Neural progenitor cell (in vitro differentiated cells): ENCODE measurements at places on chromosomes 5 and 9.
A peak's percentile ranks its signal among the peaks of the same experiment; 100 is the strongest.

GRCh38 chr5:124957063-124957462 lies 210.6 kb upstream of the ZNF608 start:
- no peaks in the 10 kb centered on the region for H3K4me1 ChIP-seq
- no peak for DNase-seq
- no peaks in the 10 kb centered on the region for H3K36me3 ChIP-seq

DNA sequence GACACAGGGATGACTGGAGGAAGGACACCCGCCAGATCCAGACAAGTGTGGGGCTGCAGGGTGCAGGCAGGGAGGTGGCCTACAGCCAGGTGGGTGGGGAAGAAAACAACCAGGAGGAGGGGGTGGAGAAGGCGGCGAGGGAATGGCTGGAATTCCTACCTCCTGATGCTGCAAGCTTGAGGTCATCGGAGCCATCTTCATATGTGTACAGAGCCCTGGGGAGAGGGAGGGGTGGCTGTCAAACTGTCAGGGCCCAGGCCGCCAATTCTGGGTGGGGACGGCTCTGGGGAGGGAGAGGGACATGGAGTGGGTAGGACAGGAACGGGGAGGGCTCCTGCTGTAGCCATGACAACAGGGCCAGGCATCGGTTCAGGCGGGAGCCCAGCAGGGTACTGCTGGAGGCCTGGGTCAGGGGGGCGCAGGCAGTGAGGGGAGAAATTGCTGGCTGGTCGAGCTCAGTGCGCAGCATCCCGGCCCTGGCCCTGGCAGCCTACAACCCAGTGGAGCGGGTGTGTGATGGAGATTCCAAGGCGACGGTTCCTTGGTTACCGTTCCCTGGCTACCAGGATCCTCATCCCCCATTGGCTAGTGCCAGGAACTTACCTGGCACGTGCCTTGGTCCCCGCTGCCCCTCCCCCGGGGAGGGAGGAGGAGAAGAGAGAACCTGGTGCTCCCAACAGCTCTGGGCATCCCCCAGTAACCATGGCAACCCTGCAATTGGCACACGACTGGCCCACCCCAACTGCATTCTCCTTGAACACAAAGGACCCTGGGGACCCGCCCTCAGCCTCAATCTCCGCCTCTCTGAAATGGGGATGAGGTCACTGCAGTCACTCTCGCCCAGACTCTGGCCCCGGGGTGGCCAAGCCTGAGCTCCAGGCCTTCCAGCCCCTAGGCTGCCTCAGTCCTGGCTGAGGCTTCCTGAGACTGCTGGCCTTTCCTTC lies 4.5 kb downstream of the DBN1 start:
- peak overlapping the region; percentile 70 for H3K27ac ChIP-seq
- no peaks in the 10 kb centered on the region for H3K27me3 ChIP-seq
- peaks cover 34% of the 10 kb centered on the region for H3K4me1 ChIP-seq
- peaks cover 11% of the 10 kb centered on the region for H3K36me3 ChIP-seq
- H3K4me3 ChIP-seq, result no peak overlapping the region
- peak; percentile 65 for DNase-seq

DNA sequence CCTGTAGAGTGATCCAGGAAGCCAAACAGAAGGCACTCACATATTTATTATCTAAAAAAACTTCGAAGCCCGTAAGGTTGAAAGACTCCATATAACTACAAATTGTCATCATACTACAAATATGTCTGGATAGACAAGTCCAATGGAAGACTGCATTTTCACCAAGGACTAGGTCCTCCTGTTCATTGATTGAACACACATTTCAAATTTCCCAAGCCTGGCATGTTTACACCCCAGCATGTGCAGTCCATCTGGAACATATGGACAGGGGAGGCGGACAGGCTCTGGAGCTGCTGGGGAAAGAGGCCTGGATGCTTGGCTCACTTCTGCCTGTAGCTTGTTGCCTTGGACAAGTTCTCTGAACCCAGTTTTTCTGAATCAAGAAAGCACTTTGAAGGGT lies 378.7 kb downstream of the ENC1 start:
- H3K27me3 ChIP-seq, result no peaks in the 10 kb centered on the region
- no peak overlapping the region for H3K27ac ChIP-seq
- H3K36me3 ChIP-seq, result no peaks in the 10 kb centered on the region
- H3K4me1 ChIP-seq, result peaks cover 30% of the 10 kb centered on the region
- DNase-seq, result no peak

DNA sequence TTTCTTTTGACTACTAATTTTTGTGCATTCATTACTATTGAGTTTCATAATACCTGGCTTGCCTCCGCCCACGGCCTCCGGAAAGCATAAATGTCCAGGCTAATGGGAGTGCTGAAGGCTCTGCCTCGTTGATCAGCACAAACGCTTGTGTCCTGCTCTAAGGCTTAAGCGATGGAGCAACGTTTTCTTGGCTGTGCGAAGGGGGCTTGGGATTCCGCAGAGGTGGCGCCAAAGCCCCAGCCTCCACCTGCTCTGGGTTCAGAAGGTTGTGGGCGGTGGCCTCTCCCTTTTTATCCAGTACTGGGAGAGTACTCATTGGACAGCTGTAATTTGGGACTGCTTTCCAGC lies 19.7 kb downstream of the ANXA2R start:
- DNase-seq, result peak; percentile 70
- H3K27me3 ChIP-seq, result peaks cover 99% of the 10 kb centered on the region
- H3K4me3 ChIP-seq, result peak overlapping the region; percentile 16
- H3K4me1 ChIP-seq, result peaks cover 18% of the 10 kb centered on the region

GRCh38 chr9:97475059-97475458 lies 26.4 kb upstream of the TMOD1 start:
- H3K4me1 ChIP-seq, result no peaks in the 10 kb centered on the region
- no peaks in the 10 kb centered on the region for H3K36me3 ChIP-seq
- DNase-seq, result no peak
- H3K4me3 ChIP-seq, result no peak overlapping the region
- no peak overlapping the region for H3K27ac ChIP-seq
- no peaks in the 10 kb centered on the region for H3K27me3 ChIP-seq

- peaks cover 15% of the 10 kb centered on the region for H3K27me3 ChIP-seq
- no peak overlapping the region for H3K27ac ChIP-seq
Observed at GRCh38 chr5:172644711-172645110, 3.6 kb downstream of the NEURL1B start.
